Cardiac muscle cell (in vitro differentiated cells and primary cell): ENCODE measurements at places on chromosomes 1 and 21. TPM values are rescaled to one million over a fixed set of nuclear protein-coding genes. Genes with fewer than 3 reads are reported as not detected.
A peak's percentile ranks its signal among the peaks of the same experiment; 100 is the strongest.

DNA sequence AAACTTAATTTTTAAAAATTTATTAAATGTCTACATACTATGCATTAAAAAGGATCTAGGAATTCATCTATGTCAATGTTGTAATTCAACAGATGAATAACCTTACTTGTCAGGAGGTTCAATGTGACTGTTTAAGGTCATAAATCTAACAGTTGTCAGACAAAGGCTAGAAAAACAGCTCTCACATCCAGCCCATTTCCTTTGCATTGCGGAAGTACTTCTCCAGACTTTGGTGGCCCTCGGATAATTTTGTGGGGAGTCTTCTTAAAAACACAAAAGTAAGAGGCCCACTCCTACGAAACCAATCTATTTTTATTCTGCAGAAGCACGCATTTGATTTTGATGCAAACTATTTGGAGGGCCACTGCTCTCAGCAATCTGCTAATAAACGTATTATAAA lies 122.6 kb upstream of the CHRM3 start:
- DNase-seq = no peak

GRCh38 chr1:19744886-19745285 lies 54.8 kb downstream of the TMCO4 start:
- no peak for DNase-seq

DNA sequence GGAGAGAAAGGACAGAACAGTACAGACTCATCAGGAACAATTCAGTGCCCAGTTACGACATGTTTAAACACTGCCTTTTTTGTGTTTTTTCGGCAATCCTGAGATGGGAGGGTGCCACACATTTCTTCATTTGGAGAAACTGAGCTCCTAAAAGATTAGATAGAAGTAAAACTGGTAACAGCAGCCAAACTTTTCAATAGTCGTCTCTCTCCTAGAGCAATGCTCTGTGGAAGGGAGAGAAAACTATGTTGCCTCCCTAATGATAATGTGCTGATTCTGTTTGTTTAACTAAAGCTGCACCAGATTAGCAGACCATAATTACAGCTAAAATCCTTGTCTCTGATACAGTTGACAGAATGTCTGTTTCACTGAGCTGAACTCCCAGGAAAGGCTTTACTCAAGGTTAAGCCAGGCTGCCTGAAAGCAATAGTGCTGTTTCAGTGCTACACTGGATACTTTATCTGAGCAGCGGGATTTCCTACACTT lies 76.2 kb upstream of the CXADR start:
- peak; percentile 27 for DNase-seq

DNA sequence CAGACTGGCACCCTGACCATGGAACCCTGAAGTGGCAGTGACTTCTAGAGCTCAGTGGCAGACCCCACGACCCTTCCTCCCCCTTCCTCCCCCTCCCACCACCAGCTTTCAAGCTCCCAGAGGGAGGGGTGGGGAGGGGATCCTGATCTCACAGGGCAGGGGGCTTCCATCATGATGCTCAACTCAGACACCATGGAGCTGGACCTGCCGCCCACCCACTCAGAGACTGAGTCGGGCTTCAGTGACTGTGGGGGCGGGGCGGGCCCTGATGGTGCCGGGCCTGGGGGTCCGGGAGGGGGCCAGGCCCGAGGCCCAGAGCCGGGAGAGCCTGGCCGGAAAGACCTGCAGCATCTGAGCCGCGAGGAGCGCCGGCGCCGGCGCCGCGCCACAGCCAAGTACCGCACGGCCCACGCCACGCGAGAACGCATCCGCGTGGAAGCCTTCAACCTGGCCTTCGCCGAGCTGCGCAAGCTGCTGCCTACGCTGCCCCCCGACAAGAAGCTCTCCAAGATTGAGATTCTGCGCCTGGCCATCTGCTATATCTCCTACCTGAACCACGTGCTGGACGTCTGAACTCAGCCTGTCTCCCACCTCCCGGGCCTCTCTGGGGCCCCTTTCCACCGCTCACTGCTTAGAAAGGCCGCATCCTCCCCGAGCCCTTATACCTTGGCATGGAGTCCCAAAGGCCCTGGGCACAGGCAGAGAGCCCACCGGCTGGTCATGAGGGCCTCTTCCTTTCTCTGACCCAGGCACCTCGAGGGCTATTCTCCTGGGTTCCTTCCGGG lies 3.9 kb downstream of the NHLH1 start:
- DNase-seq = no peak

- DNase-seq = no peak
Observed at GRCh38 chr1:62706985-62707743, 19.0 kb upstream of the DOCK7 start.

TIE1 gene
- total RNA-seq = 2.2 and 5.0 TPM in 2 replicates

- DNase-seq = no peak
Observed at GRCh38 chr1:151347523-151348246, 633 bp upstream of the RFX5 start.

- peak; percentile 77 for DNase-seq
Observed at GRCh38 chr1:202144402-202145067, at the start of gene ARL8A. Gene ARL8A, minus strand, starts transcription at chr1:202144737. Its CDS starts 165 bp downstream, at chr1:202144572.

OR10J5 gene
- not detected in 2 replicates for total RNA-seq

GRCh38 chr1:67184838-67185421 lies 18.7 kb downstream of the IL23R start:
- no peak for DNase-seq

ELF3 gene
- total RNA-seq = 27.7 and 28.7 TPM in 2 replicates

PGLYRP4 gene
- not detected in 2 replicates for total RNA-seq

LAD1 gene
- 8.4 and 12.6 TPM in 2 replicates for total RNA-seq

CFH gene
- 0.09 and 0.18 TPM in 2 replicates for total RNA-seq

CADM3 gene
- 1.7 and 3.1 TPM in 2 replicates for total RNA-seq

TMPRSS2 gene
- not detected in 2 replicates for total RNA-seq

- DNase-seq = no peak
Observed at GRCh38 chr1:17710889-17711576, 44.1 kb upstream of the ACTL8 start.

DNA sequence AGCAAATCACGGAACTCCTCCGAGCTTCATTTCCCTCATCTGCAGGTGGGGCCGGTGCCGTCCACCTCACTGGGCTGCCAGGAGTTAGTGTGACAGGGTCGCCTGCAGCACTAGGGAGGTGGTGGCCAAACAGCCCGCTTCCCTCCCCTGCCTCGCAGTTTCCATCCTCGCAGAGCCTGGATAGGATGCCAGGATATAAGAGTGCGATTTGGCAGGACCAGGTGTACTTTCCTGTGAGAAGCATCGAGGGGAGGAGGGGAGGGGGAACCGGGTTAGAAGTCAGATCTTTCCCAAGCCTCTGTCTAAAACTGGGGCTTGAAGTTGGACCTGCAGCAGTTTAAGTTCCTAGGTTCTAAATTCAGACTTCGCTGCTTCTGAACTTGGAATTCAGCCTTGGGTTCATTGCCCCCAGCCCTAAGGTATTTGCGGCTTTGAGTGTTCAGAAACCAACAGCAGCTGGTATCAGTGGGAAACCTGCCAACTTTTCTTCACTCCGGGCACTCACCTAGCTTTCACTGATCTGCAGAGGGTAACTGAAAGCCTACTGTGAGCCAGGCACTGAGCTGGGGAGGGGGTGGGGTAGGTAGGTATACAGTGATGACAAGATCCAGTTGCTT lies 1.7 kb upstream of the JUN start:
- DNase-seq = peak; percentile 61

CSF1 gene
- 5.0 and 5.7 TPM in 2 replicates for total RNA-seq

NBPF20 gene
- 1.3 and 2.4 TPM in 2 replicates for total RNA-seq

DNA sequence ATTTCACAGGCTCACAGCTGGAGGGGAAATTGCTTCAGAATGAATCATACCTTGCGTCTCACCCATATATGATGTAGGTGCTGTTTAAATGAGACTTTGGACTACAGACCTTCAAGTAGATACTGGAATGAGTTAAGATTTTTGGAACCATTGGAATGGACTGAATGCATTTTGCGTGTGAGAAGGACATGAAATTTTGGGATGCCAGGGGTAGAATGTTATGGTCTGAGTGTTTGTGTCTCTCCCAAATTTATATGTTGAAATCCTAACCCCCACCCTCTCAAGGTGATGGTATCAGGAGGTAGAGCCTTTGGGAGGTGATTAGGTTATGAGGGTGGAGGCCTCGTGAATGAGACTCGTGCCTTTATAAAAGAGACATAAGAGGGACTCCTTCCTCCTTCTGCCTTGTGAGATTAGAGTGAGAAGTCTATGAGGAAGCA lies 41.4 kb downstream of the KCNK1 start:
- DNase-seq = no peak

PLA2G2D gene
- not detected in 2 replicates for total RNA-seq

DNA sequence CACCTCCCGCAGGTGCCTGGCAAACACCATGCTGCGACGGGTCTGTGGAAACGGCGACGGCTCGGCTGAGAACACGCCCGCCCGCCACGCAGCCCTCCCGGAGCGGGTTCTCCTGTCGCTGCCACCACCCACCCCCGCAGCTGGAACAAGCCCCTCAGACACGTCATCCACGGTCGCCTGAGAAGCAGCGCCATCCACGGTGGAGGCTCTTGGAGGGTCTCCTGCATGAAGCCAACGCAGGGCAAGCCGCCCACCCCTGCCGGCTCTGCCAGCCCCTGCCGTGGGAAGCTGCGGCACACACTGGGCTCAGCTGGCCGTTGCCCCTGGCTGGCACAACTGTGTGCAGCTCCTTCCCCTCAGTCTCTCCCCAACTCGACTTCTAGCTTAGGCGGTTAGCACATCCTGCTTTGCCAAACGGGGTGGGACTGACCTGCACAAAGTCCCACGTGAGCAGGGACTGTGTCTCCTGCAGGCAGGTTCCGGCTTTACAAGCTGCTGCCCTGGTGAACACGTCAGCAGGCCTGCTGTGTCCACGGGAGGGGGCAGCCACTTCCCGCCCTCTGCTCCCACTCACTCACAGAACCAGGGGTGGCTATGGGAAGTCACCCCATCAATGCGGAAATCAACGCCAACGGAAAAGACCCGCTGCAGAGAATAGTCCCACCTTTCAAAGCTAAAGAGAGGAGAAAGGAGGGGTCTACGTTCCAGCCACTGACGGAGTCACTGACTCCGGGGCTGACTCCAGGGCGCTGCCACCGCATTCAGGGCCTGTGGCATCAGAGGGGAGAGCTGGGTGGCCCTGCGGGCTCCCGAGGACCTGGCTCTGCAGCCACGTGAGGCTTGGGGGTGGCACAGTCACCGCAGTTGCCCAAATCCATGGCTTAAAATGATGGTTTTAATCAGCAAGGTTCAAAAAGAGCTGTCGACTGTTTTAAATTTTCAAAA lies 10.3 kb downstream of the POFUT2 start:
- no peak for DNase-seq

ANKRD65 gene
- total RNA-seq = 0.49 and 0.60 TPM in 2 replicates

PPT1 gene
- 16.5 and 18.5 TPM in 2 replicates for total RNA-seq

DNA sequence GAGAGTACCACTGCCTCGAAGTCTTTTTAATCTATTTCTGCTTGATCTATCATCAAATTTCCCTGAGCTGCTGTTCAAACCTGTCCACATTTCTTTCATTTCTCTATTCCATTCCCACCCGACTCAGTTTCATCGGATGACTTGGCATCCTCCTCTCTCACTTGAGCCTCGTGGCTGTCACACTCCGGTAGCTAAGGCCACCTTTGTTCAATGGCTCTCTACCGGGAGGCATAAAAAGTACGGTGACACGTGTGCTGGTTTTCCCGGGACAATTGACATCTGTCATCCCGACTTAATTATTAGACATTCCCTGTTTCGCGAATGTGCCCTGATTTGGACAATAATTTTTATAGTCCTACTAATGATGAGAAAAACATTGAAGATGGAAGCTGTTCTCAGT lies 22.6 kb downstream of the MIS18A start:
- no peak for DNase-seq
